Activated T-cell treated with anti-CD3 and anti-CD28 coated beads, Interleukin-2, amount 50 U/mL, for 72 hours (primary cell): ENCODE measurements at places on chromosomes 2 and 18.
A peak's percentile ranks its signal among the peaks of the same experiment; 100 is the strongest.

GRCh38 chr2:62379566-62379965, 126.4 kb downstream of the TMEM17 start:
- no peak for DNase-seq

DNA sequence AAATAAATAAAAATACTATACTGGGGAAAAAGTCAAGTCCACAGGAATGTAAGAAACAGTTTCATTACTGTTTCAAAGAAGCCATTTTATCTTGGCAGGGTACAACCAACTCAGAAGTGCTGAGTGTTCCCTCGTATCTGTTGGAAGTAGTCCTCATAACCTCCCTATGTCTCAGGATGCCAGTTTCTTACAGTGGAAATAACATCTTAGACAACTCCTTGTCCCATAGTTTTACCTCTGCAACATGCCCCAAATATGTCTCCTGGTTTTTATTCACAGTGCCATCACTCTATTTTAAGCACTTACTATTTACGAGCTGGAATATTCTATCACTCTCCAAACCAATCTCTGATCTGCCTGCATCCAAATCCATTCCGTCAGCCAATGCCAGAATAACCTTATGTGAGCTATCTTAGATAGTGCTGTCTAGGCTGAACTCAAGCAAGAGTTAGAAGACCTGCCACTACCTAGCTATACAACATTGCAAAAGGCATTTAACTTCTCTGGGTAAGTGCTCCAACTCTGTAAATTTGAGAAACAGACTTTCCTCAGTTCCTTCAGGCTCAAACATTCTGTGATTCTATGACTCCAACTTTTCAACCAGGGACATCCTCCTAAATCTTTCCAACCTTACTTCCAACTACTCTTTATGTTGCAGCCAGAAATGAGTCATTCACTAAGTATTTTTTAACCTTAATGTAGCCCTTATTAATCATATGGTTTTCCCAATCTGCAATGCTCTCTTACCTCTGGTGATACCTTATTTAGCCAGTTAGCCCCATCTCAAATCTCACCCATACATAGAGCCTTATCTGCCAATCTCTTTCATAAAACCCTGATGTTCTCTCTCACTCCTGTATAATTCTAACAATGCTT, 66.7 kb downstream of the RTN4 start:
- no peak for DNase-seq

DNA sequence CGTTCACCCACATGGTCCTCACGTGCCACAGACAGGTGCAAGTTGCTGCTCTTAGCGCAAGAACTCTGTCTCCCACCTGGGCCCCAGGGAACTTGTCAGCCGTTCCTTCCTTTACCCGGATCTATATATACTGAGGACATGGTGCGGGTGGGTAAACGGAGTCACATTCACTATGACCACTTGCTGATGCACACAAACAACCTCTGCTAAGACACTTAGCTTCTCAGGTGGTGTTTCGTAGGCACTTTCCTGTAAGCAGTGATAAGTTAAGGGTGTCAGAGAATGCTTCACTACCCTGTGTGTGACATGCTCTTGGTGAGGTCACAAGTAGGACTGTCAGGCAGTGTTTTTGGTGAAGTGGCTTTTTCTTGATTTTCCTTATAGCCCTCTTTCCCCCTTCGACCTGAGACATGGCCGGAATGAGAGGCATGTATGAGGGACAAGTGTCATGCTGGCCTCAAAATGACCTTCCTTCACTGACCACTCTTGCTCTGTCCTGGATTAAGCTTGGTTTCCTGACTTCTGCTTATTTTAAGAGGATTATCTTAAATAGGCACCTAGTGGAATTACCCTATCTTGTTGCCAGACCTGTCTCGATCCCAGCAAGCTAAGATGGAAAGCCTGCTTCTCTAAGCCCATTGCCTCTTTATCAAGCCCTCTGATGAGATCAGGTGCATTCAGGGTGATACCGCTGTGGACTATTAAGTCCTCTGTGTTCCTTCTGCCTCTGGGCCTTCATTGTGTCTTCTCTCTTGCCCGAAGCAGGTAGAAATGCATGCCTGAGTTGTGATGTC, 97.1 kb upstream of the CELF4 start:
- no peak for DNase-seq

DNA sequence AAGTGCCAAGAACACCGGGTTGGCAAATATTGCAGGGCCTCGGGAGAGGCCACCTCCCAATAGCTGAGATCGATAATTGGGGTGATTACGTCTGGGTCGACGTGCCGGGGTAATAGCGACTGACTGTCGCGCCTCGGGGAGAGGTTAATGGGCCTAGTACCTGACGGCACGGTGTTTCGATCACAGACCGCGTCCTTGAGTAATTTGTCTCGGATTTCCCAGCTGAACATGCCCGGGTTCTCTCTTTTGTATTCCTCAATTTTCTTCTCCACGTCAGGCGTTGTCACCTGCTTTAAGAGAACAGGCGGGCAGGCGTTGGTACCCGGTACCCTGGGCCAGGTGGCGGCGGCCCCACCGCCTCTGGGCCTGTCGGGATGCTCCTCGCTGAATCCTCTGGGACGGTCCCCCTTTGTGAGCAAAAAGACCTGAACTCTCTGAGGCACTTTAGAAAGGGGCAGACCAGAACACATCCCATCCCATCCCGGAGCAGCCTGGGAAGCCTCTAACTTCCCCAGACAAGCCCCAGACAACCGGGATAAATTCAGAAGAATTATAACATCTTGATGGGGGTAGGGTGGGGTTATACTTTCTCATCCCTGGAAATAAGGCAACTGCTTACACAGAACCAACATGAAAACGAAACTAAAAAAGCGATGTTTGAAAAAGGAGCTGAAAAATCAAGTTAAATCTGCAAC, 3.3 kb downstream of the PAX3 start:
- DNase-seq = no peak

DNA sequence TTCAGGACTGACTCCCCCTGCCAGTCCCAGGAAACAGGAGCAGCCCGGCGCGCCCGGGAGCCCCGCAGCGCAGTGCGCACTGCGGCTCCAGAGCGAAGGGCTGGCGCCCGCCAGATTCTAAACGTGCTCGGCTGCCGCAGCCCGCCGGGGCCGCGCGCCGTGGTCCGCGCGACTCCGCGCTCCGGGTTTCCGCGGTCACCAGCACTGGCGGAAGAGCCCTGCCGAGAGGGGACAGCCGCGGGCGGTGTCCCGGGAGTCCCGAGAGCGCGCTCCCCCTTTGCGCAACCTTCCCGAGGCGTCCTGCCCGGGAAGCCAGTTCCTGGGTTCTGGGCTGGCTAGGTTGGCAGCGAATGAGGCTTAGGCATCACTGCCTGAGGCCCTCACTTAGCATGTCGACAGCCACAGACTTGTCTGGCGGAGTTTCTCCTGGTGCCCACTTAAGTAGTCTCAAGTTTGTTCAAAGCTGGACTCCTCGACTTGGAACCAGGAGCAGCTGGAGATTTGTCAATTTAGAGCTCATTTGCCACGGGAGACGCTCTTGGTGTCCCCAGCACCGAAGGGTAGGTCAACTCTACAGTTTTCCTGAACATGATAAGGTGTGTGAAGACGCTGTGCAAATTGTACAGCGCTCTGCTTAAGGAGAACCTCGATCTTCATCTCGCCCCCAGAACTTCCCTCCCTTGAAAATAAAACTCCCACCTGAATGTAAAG, 1.5 kb upstream of the VSNL1 start:
- no peak for DNase-seq

DNA sequence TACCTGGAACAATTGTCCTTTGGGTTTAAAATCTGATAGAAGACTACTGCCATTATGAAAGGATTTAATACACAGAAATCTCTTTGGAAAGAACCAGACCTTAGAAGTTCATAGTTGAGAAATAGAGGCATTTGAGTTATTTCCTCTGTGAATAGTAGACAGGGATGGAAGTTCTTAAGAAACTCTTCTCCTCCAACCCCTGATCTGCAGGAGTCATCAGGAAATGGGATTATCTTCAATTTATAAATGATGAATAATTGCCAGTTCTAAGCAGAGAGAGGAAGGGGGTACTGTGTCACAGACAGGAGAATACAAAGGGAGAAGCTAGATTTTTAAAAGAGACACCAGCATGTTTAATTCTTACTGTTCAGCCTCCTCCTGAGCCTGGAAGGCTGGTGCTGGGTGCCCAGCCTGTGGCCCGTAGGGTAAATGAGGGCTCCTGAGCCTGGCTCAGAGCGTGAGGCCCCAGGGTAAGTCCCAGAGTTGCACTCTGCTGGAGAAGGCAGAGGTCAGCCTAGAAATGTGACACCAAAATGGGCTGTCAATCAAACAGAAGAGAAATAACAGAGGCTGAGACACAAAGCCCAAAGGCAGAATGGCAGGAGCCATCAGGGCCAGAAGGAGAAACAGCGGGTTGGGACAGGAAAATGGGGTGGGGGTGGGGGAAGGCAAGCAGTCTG, 58.2 kb upstream of the PKDCC start:
- DNase-seq = no peak

- DNase-seq = no peak
Observed at GRCh38 chr2:64345998-64346397, 108.0 kb upstream of the LGALSL start.

GRCh38 chr2:37653805-37654378, 17.6 kb downstream of the CDC42EP3 start:
- peak; percentile 33 for DNase-seq

GRCh38 chr18:76679945-76680344, 142.4 kb upstream of the ZNF236 start:
- DNase-seq = no peak

DNA sequence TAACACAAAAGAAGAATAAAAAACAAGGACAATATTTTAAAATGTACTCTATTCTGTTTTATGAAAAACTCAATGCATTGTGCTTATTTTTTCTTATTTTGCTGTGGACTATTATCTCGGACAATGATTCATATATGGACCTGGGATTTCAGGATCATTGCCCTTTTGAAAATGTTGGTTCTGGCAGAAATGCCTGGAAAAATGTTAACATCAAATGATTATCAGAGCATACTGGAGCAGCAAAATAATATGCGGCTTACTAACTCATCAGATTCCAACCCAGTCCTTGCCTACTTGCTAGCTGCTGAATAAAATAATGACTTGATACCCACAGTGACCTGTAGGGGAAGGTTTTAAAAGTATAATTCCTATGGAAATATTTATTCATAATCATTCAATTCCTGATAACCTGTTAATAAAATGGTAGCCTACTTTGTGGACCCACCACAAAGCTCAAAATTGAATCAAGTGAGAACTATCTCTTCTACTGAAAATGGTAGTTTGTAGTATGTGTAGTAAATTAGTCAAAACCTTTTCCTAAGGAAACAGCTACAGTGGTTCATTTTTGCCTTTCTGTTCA, 117.4 kb downstream of the NEB start:
- no peak for DNase-seq

DNA sequence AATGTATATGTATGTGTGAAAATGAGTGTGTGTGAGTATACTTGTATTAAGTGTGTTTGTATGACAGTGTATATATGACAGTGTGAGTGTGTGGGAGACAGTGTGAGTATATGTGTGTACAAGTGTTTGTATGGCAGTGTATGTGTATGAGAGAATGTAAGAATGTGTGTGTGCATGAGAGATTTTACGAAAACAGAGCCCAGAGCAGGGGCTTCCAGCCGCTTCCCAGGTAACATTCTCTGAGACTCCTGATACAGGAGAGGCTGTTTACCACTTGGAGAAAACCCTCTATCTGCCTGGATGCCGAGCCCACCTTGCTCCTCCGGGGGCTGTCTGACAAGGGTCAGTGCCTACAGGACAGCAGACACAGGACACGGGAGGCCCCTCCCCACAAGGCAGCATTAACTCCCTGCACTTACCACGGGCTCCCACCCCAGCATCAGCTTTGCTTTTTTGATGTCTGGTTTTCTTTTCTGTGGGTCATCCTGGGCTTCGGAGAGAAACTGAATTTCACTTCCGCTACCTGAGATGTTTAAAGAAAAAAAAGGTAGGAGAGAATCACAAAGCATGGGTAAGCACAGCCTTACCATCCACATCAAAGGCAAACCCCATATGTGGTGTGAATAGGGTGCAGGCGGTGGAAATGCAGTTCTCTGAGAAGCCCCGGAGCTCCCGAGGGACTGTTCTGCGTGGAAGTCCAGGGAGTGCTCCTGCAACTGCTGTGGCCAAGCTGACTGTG, 97.6 kb downstream of the UXS1 start:
- DNase-seq = no peak

- DNase-seq = no peak
Observed at GRCh38 chr2:138094031-138094430, 129.8 kb downstream of the HNMT start.

DNA sequence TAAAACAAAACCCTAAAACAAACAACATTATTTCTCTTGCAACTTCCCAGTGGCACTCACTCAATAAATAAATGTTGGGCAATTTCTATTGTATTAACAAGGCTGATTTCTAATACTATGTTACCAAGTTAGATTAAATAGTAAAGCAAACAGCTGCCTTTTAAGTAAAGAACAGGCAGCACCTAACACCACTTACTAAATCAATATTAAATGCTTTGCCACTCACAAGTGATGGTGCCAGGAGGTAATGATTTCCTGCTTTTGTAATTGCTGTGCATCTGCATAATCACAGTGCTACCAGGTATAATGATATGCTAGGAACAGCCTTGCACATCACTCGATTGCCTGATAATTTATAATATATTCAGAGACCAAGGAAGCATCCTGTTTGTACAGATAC, 276.5 kb downstream of the NBAS start:
- DNase-seq = no peak

DNA sequence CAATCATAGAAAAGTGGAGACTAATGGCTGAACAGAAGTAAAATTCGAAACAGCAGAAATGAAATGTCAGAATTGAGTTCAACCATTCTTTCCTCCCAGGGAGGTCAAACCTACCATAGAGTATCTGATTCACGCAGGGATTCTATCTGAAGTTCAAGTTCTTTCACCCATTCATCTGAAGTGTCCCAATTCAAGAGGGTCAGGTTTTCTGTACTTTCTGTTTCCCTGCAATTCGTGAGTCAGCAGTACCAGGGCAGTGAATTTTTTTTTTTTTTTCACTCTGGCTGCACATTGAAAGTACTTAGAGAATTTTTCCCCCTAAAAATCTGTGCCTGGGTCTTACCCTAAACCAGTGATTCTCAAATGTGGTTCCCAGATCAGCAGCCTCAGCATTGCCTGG, 40.9 kb upstream of the CCDC88A start:
- no peak for DNase-seq

DNA sequence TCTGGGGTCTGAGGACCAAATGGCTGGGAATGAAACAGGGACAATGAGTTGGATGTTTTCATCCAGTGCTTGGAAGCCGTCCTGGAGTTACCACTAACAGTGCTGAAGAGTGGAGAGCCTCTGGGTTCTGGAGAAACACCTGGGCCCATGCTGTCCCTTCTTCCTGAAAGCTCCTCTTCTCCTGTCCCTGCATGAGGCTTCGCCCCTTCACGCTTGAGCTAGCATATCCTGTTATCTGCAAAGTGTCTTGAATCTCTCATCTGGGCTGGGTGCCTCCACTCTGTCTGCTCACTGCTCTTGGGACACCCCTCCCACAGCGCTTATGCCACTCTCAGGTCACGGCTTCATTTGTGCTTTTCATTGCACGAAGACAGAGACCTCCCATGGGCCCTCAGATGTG, 154.5 kb downstream of the MYCN start:
- DNase-seq = no peak

GRCh38 chr2:29398384-29399237, 283.4 kb downstream of the CLIP4 start:
- DNase-seq = no peak
